ENCODE measurements at places on chromosomes 6 and 20. TPM values are rescaled to one million over a fixed set of nuclear protein-coding genes. Genes with fewer than 3 reads are reported as not detected.
A peak's percentile ranks its signal among the peaks of the same experiment; 100 is the strongest.

- no peak overlapping the region for H3K4me3 ChIP-seq
- no peaks in the 10 kb centered on the region for H3K36me3 ChIP-seq
- H3K27me3 ChIP-seq, result peaks cover 71% of the 10 kb centered on the region
- H3K27ac ChIP-seq, result no peak overlapping the region
- no peak for DNase-seq
Observed at GRCh38 chr20:59471653-59472421, 132.5 kb upstream of the PHACTR3 start.

- no peaks in the 10 kb centered on the region for H3K4me1 ChIP-seq
- H3K36me3 ChIP-seq, result peaks cover 8% of the 10 kb centered on the region
- H3K27me3 ChIP-seq, result no peaks in the 10 kb centered on the region
- H3K27ac ChIP-seq, result no peak overlapping the region
Observed at GRCh38 chr6:169574420-169574819, 127.4 kb downstream of the WDR27 start.

DNA sequence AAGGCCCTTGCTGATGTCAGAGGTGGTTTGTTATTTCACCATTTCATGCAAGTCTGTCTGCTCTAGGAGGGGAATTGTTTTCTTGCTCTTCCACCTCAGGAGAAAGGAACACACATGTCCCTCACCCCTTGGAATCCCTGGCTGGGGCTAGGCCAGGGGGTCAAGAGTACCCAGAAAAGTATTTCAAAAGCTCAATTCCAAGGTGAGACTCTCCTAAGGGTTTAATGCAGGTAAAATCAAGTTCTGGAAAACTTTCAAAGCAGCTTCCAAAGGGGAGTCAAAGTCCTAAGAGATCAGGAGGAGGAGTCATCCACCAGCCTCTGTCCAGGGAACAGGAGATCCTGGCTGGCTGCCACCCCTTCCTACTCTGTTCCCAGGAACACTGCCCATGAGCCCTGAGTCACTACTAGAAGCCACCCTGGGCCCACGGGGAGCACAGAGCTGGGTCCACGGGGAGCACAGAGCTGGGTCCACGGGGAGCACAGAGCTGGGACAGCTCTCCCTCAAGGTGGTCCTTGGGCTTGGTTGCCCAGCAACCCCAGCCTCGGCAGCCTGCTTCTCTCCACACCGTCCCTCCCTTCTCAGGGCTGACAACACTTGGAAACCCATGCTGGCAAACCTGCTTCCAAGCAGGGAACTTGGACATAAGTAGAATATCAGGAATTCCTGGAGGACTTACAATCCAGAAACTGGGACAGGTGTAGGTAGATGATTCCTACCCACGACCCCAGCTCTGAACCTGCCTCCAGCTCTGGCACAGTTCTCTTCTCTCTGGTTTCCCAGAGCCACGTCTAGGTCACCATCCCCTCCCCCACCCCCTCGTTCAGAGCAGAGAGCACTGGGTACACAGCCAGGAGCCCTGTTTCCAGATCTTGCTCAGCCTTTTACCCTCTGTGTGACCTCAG is 35.3 kb upstream of the CDKN1A start:
- peaks cover 14% of the 10 kb centered on the region for H3K4me1 ChIP-seq
- H3K4me3 ChIP-seq, result no peak overlapping the region
- DNase-seq, result peak; percentile 95
- H3K36me3 ChIP-seq, result no peaks in the 10 kb centered on the region
- H3K27ac ChIP-seq, result peak overlapping the region; percentile 31

DNA sequence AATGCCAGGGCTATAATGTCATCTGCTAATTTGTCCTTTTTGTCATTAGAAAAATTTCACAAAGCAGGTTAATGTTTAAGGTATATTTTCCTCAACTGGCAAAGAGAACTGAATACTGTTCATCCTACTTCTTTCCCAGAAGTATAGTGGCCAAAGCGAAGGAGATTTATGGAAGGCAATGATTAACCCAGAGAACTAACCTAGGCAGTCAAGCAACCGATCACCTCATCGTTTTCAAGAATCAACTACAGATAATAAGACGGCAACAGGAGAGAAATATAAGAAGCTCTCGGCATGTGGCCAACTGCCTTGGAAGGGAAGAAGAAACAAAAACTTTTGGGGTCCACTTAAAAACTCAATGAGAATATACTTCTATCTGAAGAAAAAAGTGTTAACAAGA is 38.2 kb downstream of the REV3L start:
- H3K4me3 ChIP-seq, result no peak overlapping the region
- peaks cover 5% of the 10 kb centered on the region for H3K36me3 ChIP-seq
- H3K4me1 ChIP-seq, result peaks cover 6% of the 10 kb centered on the region
- no peak for DNase-seq
- no peak overlapping the region for H3K27ac ChIP-seq

DNA sequence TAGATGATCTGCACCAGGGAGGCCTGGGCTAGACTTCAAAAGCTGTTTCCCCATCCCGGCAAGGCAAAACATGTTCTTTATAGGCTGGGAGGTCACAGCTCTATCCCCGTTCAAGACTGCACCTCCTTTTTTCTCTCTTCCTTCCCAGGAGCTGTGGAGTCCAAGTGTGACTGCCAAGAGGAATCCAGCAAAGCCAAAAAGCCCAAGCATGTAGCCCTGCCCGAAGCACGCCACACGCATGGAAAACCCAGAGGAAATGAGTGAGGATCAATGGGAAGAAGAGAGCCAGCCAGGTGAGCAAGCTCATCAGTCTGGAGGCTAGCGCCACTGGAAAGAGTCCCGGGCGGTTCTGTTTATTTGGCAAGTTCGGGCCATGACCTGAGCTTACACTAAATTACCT is 240.4 kb downstream of the PRL start:
- H3K36me3 ChIP-seq, result peaks cover 5% of the 10 kb centered on the region
- DNase-seq, result no peak
- H3K4me1 ChIP-seq, result peaks cover 14% of the 10 kb centered on the region
- no peak overlapping the region for H3K27ac ChIP-seq

MUC22 gene
- total RNA-seq, result not detected

PMEPA1 gene
- total RNA-seq, result 68.5 TPM

DNA sequence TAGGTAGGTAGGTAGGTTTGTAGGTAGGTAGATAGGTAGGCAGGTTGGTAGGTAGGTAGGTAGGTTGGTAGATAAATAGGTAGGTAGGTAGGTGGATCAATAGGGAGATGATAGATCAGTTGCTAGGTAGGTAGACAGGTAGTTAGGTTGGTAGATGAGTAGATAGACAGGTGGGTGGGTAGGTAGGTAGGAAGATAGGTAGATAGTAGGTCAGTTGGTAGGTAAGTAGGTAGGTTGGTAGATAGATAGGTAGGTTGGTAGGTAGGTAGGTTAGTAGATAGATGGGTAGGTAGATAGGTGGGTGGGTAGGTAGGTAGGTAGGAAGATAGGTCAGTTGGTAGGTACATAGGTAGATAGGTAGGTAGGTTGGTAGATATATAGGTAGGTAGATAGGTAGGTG is 72.0 kb upstream of the PDE10A start:
- H3K4me3 ChIP-seq, result no peak overlapping the region
- DNase-seq, result no peak
- no peaks in the 10 kb centered on the region for H3K36me3 ChIP-seq

PDE10A gene
- 1.8 TPM for total RNA-seq

GRCh38 chr20:57162362-57162652 is 104.1 kb downstream of the BMP7 start:
- H3K27ac ChIP-seq, result no peak overlapping the region
- DNase-seq, result no peak
- H3K36me3 ChIP-seq, result no peaks in the 10 kb centered on the region

CST7 gene
- total RNA-seq, result not detected

GRCh38 chr6:148955441-148955840 is 208.6 kb downstream of the UST start:
- H3K4me1 ChIP-seq, result no peaks in the 10 kb centered on the region
- DNase-seq, result no peak
- H3K27ac ChIP-seq, result no peak overlapping the region

GRCh38 chr6:96391776-96392360 is 129.7 kb upstream of the UFL1 start:
- H3K27me3 ChIP-seq, result peaks cover 12% of the 10 kb centered on the region
- H3K4me1 ChIP-seq, result no peaks in the 10 kb centered on the region
- no peaks in the 10 kb centered on the region for H3K36me3 ChIP-seq
- no peak overlapping the region for H3K27ac ChIP-seq

- H3K36me3 ChIP-seq, result peaks cover 65% of the 10 kb centered on the region
- H3K4me1 ChIP-seq, result no peaks in the 10 kb centered on the region
- DNase-seq, result no peak
- H3K4me3 ChIP-seq, result no peak overlapping the region
- no peaks in the 10 kb centered on the region for H3K27me3 ChIP-seq
Observed at GRCh38 chr6:169663468-169663867, 38.4 kb downstream of the WDR27 start.

GRCh38 chr6:84625506-84625905 is 138.9 kb downstream of the TBX18 start:
- no peaks in the 10 kb centered on the region for H3K27me3 ChIP-seq
- no peak overlapping the region for H3K4me3 ChIP-seq
- H3K36me3 ChIP-seq, result no peaks in the 10 kb centered on the region
- peak overlapping the region; percentile 10 for H3K27ac ChIP-seq
- no peak for DNase-seq

SOX4 gene
- 12.9 TPM for total RNA-seq

- DNase-seq, result no peak
- no peak overlapping the region for H3K27ac ChIP-seq
Observed at GRCh38 chr6:88561954-88562315, 395.8 kb upstream of the CNR1 start.

- no peak overlapping the region for H3K27ac ChIP-seq
- H3K4me1 ChIP-seq, result no peaks in the 10 kb centered on the region
- H3K4me3 ChIP-seq, result no peak overlapping the region
- H3K36me3 ChIP-seq, result no peaks in the 10 kb centered on the region
- no peak for DNase-seq
Observed at GRCh38 chr6:121105461-121105860, 228.8 kb downstream of the TBC1D32 start.

C6orf58 gene
- not detected for total RNA-seq

GRCh38 chr20:58225452-58226200 is 2.8 kb downstream of the ANKRD60 start:
- no peak overlapping the region for H3K27ac ChIP-seq
- H3K4me3 ChIP-seq, result no peak overlapping the region
- H3K36me3 ChIP-seq, result no peaks in the 10 kb centered on the region
- DNase-seq, result no peak
- H3K27me3 ChIP-seq, result peaks cover 22% of the 10 kb centered on the region

EYA4 gene
- total RNA-seq, result not detected

GRCh38 chr6:107361753-107362604 is 97.4 kb downstream of the PDSS2 start:
- H3K4me1 ChIP-seq, result no peaks in the 10 kb centered on the region
- DNase-seq, result no peak
- H3K36me3 ChIP-seq, result no peaks in the 10 kb centered on the region
- no peak overlapping the region for H3K4me3 ChIP-seq
- H3K27me3 ChIP-seq, result no peaks in the 10 kb centered on the region

DNA sequence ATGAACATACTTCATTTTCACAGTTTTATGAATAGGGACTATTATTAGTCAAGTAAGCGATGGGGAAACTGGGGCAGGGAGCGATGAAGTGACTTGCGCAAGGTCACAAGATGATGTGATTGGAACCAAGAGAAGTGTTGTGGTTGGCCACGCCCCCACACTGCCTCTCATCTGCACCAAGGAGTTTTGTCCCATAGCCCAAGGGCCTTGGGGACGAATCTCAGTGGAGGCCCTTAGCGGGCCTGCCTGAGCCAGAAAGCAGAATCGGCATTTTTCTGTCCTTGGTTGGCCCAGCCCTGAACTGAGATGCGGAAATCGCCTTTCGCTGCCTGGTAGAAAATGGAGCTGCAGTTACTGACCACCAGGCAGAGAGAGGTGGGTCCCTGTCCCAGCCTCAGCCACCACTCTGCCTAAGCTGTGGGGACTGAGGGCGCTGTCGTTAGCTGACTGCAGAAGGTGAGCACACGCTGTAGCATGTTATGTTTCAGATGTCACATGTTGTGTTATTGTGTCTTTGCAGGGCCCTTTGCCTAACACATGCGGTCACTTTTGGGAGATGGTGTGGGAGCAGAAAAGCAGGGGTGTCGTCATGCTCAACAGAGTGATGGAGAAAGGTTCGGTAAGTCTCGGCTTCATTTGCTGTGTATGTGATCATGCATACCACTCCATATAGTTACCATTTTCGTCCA is 57.8 kb downstream of the PTPN1 start:
- no peak for DNase-seq
- peaks cover 78% of the 10 kb centered on the region for H3K36me3 ChIP-seq
- H3K27me3 ChIP-seq, result no peaks in the 10 kb centered on the region
- peaks cover 37% of the 10 kb centered on the region for H3K4me1 ChIP-seq

DNA sequence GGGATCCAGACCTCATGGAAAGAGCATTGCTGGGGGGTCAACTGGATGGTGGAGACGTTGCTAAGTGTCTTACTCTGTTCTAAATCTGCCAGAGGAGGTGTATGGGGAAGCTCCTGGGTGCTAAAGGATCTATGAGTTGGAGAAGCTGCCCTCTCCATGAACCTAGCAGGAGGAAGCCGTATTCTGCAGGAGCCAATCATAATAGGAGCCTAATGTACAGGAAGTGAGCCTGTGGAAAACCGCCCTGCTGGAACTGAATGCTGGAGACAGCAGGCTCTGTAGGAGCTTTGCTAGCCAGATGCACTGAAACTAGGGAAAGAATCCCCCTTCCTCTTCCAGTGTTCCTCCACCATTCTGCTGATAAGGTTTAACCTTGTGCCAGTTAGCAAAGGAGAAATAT is 10.9 kb downstream of the CASP8AP2 start:
- H3K4me3 ChIP-seq, result no peak overlapping the region
- no peak overlapping the region for H3K27ac ChIP-seq
- no peaks in the 10 kb centered on the region for H3K27me3 ChIP-seq
- H3K4me1 ChIP-seq, result peaks cover 14% of the 10 kb centered on the region
- peaks cover 30% of the 10 kb centered on the region for H3K36me3 ChIP-seq

GJA10 gene
- not detected for total RNA-seq

NRSN1 gene
- not detected for total RNA-seq

DNA sequence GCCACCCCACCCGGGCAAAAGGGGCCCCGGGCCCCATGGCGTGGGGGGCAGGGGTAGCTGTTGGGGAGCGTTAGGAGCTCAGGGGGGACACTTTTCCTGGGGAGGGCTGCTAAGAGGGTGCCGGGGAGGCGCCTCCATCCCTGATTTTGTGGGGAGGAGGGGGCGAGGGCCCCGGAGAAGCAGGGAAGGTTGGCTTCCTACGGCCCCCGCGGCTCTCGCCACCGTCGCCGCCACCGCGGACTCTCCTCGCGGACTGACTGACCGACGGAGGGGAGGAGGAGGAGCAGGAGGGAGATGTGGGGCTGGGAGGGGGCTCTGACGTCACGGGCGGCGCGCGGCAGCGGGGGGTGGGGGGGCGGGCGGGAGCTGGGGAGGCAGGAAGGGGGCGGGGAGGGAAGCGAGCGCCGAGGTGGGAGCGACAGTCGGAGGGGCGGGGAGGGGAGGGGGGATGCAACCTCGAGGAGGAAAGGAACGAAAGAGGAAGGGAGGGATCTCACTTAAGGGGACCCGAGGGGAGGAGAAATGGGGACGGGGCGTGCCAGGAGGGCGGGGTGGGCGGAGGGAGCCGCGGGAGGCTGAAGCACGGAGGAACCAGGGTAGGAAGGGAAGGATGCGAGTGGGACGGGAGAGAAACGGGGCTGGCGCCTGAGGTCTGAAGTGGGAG is 5.1 kb downstream of the GABBR1 start:
- H3K27ac ChIP-seq, result no peak overlapping the region
- H3K4me1 ChIP-seq, result peaks cover 31% of the 10 kb centered on the region
- peaks cover 22% of the 10 kb centered on the region for H3K36me3 ChIP-seq
- peak overlapping the region; percentile 68 for H3K4me3 ChIP-seq
- H3K27me3 ChIP-seq, result no peaks in the 10 kb centered on the region
- peak; percentile 3 for DNase-seq

GRCh38 chr6:153842491-153842890 is 196.5 kb upstream of the OPRM1 start:
- no peaks in the 10 kb centered on the region for H3K36me3 ChIP-seq
- H3K27ac ChIP-seq, result no peak overlapping the region
- no peak for DNase-seq
- H3K4me1 ChIP-seq, result no peaks in the 10 kb centered on the region
